ENCODE measurements at places on chromosomes 7 and 10. TPM values are rescaled to one million over a fixed set of nuclear protein-coding genes. Genes with fewer than 3 reads are reported as not detected.

Gene KCP
- 0.64 TPM for total RNA-seq

Gene UTF1
- total RNA-seq: not detected

Gene CALHM1
- not detected for total RNA-seq

Gene MARCHF5
- total RNA-seq: 38.1 TPM

Gene PON1
- 0.98 TPM for total RNA-seq

Gene ZNF394
- 29.9 TPM for total RNA-seq

Gene CCZ1
- total RNA-seq: 62.1 TPM

Gene GPC2
- 2.1 TPM for total RNA-seq

Gene ZNF467
- total RNA-seq: 27.2 TPM

Gene MCMBP
- total RNA-seq: 52.0 TPM

Gene VGF
- 1.4 TPM for total RNA-seq

Gene LIPK
- not detected for total RNA-seq

Gene PTF1A
- total RNA-seq: not detected

Gene ORAI2
- 39.8 TPM for total RNA-seq

Gene JAKMIP3
- 0.34 TPM for total RNA-seq

Gene OR9A2
- total RNA-seq: not detected

Gene ANXA8L1
- 12.0 TPM for total RNA-seq

Gene CPED1
- total RNA-seq: 12.6 TPM

Gene SORCS1
- 3.5 TPM for total RNA-seq

Gene ZNF727
- 0.34 TPM for total RNA-seq

Gene METTL27
- total RNA-seq: 22.1 TPM

Gene IGFBP3
- 71.8 TPM for total RNA-seq

Gene FAM25G
- total RNA-seq: not detected

Gene CLCN1
- total RNA-seq: not detected

All from lung (tissue), 17 donors.